ENCODE measurements at places on chromosomes 4 and X.

GRCh38 chr4:94369046-94369445 lies 26.4 kb upstream of the HPGDS start:
- no peak for DNase-seq

GRCh38 chrX:86421771-86422170 lies 273.5 kb downstream of the DACH2 start:
- DNase-seq: no peak

- no peak for DNase-seq
These were observed 211.3 kb downstream of the ARHGAP10 start for GRCh38 chr4:147943159-147943638.

DNA sequence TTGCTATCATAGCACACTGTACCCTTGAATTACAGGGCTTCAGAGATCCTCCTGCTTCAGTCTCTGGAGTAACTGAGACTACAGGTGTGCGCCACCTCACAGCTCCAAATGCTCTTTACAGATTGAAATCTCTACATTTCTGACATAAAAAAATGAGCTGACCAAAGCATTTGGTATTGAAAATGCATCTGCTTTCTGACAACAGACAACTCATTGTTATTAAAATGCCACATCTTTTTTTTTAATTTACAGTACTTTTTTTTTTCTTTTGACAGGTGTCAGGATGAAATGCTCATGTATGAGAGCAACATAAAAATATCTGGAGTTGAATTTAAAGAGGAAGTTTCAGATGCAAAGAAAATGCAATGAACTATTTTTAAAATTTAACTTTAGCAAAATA lies 764.5 kb downstream of the TRAM1L1 start:
- no peak for DNase-seq

GRCh38 chr4:6331018-6331417 lies 61.4 kb downstream of the WFS1 start:
- no peak for DNase-seq

DNA sequence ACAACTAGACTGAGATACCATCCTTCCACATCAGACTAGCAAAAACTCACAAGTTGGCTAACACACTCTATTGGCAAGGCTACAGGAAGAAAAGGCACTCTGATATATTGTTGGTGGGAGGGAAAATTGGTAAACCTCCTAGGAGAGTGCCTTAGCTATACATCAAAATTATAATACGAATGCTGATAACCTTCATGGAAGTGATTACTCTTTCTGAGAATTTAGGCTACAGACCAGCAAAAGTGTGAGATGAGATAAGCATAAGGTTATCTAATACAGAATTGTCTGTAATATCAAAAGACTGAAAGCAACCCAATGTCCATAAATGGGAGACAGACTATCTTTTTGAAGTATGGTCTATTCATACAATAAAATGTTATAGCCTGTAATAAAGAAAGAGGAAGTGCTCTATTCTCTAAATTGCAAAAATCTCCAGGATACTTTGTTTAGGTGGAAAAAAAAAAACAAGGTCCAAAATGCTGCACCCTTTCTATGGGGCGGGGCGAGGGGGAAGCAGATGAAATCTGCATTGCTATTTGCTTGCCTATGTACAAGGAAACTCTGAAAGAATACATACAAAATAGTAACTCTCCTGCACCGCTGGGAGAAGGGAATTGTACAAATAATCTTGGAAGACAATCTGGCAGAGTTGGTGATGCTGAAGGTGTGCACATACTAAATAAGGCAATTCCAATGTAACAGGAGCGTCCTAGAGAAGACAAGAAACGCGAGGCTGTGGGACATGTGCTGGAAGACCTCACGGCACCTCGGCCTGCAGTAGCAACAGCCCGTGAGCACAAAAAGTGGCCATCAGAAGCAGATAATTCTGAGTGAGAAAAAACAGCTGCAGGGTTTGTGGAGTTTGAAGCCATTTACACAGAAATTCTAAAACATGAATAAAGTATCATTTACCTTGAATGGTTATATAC lies 109.7 kb downstream of the AFAP1 start:
- no peak for DNase-seq

- no peak for DNase-seq
These were observed 23.6 kb downstream of the MGST2 start for GRCh38 chr4:139689093-139689722.
